Hypothalamus (tissue), 51 donors: ENCODE measurements at places on chromosomes 7 and 10.
A peak's percentile ranks its signal among the peaks of the same experiment; 100 is the strongest.

- no peak for DNase-seq
Observed at GRCh38 chr7:141866974-141867373, 25.7 kb upstream of the PRSS37 start.

DNA sequence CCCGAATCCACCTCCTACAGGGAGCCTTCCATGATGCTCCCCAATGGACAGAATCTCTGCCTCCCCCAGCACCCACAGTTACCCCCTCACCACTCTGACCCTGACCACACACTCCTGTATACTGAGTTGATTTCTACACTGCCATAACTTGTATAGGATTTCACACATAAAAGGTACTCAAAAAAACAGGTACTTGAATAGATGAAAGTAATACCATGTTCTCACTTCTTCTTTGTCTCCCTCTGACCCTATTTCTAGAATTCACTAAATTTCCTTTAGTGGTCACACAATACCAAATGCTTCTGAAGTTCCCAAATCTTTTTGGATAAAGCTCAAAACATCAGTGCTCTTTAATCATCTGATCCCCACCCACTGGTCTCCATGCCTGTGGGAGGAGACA, 45.4 kb downstream of the HSPA12A start:
- DNase-seq: no peak

DNA sequence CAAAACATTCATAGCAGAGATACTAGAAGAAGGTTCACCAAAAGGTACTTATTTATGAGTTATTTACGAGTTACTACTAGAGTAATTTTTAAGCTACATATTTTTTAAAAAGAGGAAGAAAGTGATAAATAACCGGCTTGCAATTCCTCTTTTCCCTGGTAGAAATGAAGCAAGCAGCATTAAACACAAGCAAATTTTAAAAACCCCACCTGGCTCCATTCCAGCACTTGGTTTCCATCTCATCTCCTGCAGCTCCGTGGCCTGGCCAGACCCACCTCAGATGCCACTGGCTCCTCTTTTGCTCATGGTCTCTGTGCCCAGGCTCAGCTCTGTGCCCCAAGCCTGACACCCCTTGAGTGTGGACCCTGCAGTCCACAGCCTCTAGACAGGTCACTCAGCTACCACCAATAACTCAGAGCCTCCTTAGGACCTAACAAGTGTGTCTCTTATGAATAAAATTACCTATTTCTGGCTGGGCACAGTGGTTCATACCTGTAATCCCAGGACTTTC, 479.5 kb downstream of the TNS3 start:
- DNase-seq: no peak

DNA sequence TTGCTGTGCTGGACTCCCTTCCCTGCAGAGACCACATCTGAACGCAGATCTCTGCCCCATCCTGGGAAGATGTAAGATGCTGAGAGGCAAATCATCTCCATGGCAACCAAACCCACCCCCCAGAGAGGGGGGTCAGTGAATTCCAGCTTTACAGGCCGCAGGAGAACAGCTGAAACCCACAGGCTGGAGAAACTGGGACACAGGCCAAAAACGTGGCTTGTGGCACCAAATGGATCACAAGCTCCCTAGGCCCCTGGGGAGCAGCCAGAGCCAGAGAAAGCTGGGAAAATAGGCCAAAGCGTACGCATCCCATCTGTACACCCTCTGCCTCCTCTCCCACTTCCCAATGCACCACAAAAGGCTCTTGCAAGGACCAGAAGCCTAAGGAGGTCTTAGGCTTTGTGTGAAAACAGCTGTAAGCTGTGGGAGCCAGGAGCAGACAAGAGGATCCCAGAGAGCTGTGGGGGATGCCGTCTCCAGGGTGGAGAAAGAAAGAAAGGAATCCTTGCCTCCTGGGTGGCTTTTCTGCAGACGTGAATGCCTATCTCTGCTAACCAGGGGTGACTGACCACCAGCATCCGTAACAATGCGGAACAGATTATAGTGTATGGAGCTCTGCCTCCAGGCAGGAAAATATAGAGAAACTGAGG, 59.5 kb downstream of the TMEM130 start:
- DNase-seq: no peak

DNA sequence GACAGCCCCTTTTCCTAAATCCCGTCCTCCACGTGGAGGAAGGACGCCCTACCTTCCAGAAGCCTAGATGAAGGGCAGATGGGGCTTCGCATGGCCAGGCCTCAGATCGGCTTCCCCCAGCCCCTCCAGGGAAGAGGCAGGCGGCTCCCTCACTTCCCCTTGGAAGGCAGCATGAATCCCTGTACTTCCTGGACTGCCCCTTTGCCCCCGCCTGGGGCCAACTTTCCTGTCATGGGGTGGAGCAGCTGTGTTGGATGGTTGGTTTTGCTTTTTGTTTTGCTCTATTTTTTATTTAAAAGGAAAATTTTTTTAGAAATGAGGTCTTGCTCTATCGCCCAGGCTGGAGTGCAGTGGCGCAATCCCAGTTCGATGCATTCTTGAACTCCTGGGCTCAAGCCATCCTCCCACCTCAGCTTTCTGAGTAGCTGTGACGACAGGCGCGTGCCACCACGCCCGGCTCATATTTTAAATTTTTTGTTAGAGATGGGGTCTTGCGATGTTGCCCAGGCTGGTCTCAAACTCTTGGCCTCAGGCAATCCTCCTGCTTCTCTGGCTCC, 27.2 kb downstream of the GTF2IRD1 start:
- DNase-seq: no peak

- DNase-seq: no peak
Observed at GRCh38 chr7:70502117-70502863, 629.7 kb upstream of the GALNT17 start.

GRCh38 chr7:131683536-131684125, 127.2 kb upstream of the PODXL start:
- no peak for DNase-seq

GRCh38 chr10:84308021-84308420, 20.4 kb upstream of the CCSER2 start:
- no peak for DNase-seq

GRCh38 chr10:100569687-100570481, 34.1 kb downstream of the HIF1AN start:
- no peak for DNase-seq

DNA sequence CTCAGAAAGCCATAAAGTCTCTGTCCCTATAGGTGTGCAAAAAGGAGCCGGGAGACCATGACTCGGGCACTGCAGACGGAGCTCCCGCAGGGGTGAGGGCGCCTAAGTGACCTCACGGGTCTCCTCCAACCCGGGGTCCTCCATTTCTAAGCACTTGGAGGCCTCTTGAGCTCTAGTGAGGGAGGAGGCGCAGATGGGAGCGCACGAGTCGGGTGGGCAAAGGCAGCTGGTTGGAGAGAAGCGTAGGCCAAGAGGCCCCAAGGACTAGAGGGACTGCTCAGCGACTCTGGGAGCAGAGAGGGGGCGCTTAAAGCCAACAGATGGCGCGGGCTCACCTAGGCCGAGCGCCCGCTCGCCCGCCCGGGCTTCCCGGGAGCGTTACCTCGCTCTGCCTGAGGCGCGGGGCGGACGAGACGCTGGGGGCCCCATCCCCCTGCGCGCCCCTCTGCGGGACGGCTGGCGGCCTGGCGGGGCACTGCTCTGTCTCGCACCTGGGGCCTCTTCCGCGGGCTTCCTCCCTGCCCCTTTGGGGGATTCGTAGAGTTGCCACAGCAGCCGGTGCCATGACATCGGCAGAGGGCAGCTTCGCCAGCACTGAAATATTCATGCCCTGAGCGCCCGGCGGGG, 523 bp upstream of the CDH23 start:
- peak; percentile 69 for DNase-seq

DNA sequence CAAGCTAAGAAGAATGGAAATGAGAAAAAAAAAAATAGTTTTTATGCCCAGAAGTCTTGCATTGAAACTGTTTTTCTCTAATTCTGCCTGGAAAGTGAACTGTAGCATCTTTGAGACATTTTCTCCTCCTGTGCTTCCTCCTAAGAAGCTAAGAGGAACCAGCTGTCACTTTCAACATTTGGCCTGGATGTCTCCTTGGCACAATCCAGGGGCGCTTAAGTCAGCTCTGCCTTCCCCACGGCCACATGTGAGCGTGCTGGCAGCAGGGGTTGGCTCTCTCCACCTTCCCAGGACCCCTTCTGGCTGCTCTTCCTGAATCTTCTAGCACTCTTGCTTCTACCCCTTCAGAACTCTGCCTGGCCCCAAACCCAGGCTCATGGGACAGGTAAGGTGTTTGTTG, 289.6 kb upstream of the ADARB2 start:
- DNase-seq: no peak

DNA sequence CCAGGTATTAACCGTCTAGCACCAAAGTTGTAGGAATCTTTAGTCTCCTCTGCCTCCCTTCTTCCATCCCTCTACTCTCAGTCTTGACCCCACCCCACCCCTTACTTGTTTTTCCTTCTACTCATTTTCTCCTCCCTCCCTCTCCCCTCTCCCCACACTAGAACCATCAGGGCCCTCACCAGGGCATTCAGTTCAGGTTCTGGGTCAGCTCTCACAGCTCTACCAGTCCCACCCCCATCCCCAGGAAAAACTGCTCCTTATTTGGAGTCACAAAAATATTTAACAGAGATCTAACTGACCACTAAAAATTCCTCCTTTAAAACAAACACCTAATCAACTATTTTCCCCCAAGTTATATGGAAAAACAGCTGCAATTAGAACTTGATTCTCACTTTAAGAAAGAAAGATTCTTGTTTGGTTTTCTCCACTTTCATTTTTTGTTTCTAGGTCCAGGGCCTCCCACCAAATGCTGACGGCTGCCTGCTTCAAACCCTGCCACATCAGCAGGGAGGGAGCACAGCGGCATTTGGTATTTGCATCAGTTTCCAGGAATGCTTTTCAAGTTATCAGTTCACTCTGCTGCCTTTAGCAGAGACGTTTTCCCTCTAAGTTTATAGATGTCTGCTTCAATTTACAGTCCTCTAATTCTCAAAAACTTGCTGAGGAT, 2.8 kb upstream of the COL1A2 start:
- no peak for DNase-seq

- DNase-seq: no peak
Observed at GRCh38 chr7:20954711-20955619, 168.3 kb upstream of the SP8 start.

DNA sequence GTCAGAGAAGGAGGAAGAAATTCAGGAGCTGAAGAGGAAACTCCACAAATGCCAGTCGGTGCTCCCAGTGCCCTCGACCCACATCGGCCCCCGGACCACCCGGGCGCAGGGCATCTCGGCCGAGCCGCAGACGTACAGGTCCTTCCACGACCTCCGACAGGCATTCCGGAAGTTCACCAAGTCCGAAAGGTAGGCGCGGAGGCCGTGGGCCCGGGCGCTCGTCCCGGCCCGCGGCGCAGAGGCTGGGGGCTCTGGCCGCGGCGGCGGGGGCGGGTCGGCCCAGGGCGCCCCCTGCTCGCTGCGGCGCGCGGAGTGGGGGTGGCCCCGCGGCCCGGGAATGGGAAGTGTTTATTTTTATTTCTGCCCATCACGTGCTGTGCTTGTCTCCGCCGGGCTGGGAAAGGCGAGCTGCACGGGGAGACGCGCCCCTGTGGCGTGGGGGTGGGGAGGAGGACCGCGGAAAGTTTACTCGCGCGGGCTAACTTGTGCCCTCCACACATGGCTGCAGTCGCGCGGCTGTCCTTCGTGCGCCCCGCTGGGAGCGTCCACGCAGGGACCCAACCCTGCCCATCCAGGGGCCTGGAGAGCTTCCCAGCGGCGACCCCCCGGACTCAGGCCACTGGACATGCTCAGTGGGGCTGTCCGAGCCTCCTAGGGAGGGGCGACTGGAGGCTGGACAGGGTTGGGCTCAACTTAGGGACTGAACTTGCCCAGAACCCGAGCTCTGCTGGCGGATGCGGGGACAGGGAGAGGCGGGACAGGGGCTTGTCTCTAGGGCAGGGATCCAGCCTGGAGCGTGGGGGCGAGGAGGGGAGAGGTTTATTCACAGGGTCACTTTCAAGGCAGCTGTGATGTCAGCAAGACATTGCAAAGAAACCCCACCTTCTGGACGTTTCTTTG, 82.6 kb upstream of the PRKG1 start:
- no peak for DNase-seq

- no peak for DNase-seq
Observed at GRCh38 chr10:77011874-77012811, 625.5 kb downstream of the KCNMA1 start.

DNA sequence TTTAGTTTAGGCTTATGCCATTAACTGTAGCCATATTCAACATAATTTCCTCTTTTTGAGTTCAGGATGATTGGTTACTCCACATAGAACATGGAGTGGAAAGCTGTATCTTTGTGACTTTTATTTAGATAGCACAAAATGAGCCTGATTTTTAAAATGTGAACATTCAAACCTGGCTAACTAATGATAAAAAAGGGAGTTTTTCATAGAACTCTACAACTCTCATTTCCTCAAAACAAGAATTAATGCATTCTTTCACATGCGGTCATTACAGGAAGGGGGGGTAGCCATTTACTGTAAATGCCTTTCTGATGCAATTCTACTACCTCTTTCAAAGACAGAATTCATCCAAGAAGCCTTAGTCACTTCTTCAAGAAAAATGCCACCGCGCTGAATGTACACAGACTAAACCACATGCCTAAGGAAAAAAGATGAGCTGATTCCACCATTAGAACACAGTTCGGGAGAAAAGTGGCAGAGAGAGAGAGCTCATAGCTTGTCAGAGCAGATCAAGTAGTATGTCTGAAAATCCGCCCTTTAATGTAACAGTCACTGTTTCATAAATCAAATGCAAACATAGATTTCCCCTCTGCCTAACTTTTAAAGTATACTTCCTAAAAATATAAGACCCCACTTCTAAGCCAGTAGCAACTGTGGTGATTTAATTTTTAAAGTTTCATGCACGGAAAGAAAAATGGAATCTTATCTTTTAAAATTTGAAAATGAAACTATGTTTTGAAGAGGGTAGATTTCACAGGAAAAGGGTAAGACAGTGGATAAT, 226.4 kb upstream of the KLF14 start:
- no peak for DNase-seq

GRCh38 chr7:66776800-66777442, 36.4 kb downstream of the RABGEF1 start:
- DNase-seq: no peak

DNA sequence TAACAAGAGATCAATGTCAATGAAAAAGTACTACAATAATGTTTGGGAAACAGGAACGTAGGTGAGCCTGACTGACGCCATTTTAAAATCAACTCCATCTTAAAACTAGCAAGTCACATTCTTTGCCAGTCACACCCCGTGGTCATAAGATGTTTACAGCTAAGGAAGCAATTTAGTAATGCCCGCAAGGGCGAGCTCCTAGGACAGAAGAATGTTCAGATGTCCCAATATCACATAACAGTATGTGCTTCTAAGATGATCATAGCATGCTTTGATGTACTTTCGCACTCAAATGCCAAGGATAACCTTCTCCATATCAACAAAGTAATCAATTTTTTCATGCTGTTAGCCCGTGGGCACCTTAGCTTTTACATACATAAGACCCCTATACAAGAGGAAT, 113.8 kb upstream of the EGFR start:
- no peak for DNase-seq

DNA sequence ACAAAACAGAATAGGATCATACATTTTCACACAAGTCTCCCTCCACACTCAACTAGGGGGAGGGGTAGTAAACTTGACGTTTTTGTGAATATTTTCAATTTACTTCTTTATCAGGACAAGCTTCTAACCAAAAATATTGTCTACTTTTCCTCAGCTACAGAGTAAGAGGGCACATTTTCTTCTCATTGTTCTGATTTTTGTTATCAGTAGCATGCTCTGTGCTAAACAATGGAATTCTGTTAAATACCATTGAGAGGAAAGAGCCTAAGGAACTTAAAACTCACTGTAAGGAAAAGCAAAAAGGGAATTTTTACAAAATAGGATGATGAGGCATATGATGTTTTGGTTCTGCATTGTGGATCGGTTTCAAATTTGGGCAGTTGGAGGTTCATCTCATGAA, 41.2 kb downstream of the ANLN start:
- no peak for DNase-seq
